ENCODE measurements at places on chromosomes 7 and 10.

GRCh38 chr10:21733710-21734109 is 199.7 kb downstream of the MLLT10 start:
- DNase-seq: no peak

DNA sequence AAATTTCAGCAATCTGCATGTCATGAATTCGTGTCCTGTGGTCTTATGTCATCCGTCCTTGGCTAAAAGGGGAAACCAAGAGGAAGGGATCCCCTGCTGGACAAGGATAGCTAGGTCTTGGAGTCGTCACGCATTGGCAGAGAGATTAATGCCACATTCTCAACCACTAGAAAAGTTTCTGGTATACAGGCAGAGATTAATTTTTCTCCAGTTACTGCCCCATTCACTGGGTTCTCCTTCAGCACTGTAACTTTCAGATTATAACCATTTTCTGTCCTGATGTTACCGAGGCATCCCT is 1060.6 kb upstream of the AUTS2 start:
- no peak for DNase-seq

GRCh38 chr10:122515588-122516231 is 44.8 kb upstream of the DMBT1 start:
- DNase-seq: no peak

DNA sequence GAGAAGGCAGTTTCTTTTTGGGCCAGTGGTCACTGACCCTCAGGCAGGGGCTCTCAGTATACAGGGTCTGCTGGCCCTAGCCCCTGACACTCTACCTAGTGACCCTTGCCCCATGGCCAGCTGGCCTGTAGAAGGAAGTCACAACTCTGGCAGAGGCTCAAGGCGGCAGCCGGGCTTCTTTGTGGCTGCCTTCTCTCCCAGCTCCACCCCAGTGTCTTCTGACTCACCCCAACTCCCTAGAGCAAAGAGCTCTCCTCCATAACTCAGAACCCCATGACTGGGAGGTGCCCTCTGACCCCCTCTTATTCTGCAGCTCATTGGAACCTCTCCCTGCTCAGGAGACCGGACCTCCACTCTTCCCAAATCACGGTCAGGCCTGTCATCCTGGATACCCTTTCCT is 358.2 kb downstream of the FGFR2 start:
- no peak for DNase-seq

- DNase-seq: no peak
Measured at GRCh38 chr10:79223091-79224048, 123.9 kb upstream of the PPIF start.

DNA sequence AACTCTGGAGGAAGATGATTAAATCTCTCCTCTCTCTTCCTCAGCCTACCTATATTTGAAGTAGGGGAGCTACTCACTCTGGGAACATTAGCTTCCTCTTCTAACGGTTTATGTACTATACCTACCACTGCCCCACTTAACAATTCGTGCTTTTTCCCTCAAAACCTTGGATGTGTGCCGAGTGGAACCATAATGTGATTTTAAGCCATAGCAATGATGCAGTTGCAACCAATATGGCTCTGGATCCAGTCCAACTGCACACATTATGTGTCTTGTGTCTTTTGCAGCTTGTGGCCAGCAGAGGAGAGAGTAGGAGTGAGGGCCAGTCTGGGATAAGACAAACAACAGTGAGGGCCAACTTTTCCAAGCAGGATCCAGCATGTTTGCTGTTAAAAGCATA is 170.7 kb downstream of the GATA3 start:
- DNase-seq: no peak

- DNase-seq: no peak
Measured at GRCh38 chr7:133299676-133300075, 46.8 kb downstream of the EXOC4 start.

- DNase-seq: no peak
Measured at GRCh38 chr7:32921896-32922295, 30.3 kb upstream of the KBTBD2 start.

GRCh38 chr7:158284617-158285382 is 302.8 kb downstream of the PTPRN2 start:
- no peak for DNase-seq

GRCh38 chr7:129423700-129424410 is 10.4 kb upstream of the STRIP2 start:
- DNase-seq: no peak

DNA sequence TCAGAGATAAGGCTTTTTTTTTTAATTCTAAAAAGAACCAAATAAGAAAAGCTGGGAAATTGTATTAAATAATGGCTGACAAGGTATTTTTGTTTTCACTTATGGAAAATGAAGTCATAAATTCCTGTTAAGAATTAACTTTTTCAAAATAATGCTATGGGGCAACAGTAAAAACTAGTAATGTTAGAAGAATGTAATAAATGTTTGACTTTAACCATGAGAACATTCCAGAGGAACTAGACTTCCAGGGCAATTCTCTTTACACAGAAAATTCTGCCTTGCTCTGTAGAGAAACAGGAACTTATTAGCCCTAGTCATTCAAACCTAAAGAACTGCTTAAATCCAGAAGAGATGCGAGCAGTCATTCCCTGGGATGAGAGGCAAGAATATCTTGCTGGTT is 571.1 kb downstream of the IPMK start:
- no peak for DNase-seq

DNA sequence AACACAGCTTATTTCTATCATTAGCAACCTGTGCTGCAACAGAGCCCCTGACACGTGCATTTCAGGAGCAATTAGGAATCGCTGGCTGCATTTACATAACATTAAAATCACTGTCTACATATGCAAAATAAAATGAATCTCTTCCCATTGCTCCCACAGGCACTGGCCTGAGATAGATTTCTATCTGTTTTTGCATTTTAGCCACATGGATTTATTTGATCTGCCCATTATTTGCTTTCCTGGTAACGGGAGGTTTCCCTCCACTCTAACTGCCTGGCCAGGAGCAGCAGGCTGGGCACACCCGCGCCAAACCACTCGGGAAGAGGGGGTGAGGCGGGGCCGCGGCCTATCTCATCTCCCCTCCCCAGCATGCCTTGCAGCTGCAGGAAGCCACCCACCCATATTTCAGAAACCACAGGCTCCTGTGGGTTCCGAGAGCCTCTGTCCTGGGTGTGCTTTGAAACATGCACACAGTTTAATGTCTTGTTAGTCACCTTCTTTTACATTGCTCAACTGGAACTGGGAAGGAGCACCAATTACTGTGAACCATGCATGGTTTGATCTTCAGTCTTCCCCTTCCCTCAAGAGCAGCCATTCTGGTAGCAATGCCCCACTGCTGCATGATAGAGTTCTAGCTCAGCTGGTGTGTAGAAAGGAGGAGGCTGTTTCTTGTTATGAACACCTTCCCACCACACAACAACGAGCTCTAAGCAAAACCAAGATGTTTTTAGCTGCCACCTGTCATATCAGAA is 37.7 kb upstream of the IKZF1 start:
- no peak for DNase-seq

- no peak for DNase-seq
Measured at GRCh38 chr7:71354716-71355115, 222.8 kb downstream of the GALNT17 start.

GRCh38 chr10:124032971-124033886 is 60.2 kb downstream of the CHST15 start:
- DNase-seq: no peak

DNA sequence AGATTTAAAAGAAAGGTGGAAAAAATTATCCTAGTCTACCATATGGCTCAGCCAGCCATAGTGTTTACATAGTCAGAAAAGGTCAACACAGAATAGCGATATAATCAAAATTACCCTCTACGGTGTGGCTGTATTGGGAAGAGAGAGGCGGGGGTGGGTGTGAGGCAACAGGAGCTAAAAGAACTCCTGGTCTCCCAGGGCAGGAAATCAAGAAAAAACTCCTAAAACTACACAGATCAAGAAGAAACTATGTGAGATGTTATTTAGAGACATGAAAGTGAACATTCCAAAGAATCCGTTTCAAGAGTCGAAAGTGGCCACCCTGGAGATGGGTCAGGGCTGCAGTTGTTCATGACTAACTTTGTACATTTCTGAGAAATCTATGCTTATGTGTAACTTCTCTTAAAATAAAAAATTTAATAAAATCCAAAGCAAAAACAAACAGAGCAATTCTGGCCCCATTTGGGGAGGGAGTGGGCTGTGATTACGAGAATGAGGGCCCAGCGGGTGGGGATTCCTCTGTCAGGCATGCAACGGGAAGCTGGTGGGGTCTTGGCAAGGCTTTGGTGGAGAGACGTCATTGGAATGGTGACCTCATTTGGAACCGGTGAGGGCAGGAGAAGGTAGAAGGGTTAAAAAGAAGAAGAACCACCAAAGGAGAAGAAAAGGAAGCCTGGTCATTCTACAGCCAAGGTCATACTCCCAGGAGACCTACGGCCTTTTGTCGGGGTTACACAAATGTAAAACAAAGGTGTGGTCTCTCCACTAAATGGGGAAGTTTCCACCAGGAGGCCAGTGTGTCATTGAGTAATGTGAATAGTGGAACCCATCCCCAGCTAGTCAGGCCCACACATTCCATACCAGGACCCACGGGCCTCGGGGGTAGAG is 71.2 kb upstream of the DUSP5 start:
- DNase-seq: no peak

DNA sequence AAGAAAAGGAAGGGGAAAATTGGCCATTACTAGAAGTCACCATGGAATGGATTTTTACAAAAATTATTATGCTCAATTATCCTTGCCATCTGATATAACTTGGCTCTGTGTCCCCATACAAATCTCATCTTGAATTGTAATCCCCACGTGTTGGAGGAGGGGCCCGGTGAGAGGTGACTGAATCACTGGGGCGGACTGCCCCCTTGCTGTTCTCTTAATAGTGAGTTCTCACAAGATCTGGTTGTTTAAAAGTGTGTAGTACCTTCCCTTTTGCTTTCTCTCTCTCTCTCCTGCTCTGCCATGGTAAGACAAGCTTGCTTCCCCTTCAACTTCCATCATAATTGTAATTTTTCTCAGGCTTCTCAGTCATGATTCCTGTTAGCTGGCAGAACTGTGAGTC is 1023.6 kb downstream of the XPNPEP1 start:
- no peak for DNase-seq

DNA sequence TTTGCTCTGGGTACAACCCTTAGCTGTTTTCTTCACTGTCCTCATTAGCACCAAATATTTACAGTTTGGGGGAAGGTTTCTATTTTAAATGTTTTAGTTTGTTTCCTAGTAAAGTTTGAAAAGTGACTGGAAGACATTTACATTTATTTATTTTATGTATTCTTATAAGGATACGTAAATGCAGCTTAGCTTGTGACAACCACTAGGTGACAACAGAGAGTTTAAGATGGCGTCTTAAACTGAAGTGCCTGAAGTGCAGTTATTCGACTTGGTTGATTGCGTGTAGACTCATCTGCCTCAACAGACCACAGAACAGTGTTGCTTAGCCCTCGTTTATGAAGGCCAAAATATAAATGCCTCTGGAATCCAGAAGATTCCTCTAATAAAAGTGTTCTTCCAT is 378.2 kb upstream of the MYO3A start:
- no peak for DNase-seq

- DNase-seq: no peak
Measured at GRCh38 chr7:53340220-53340619, 304.8 kb downstream of the POM121L12 start.
